Sigmoid colon (tissue), 7 donors: ENCODE measurements at places on chromosomes 7 and 10.

DNA sequence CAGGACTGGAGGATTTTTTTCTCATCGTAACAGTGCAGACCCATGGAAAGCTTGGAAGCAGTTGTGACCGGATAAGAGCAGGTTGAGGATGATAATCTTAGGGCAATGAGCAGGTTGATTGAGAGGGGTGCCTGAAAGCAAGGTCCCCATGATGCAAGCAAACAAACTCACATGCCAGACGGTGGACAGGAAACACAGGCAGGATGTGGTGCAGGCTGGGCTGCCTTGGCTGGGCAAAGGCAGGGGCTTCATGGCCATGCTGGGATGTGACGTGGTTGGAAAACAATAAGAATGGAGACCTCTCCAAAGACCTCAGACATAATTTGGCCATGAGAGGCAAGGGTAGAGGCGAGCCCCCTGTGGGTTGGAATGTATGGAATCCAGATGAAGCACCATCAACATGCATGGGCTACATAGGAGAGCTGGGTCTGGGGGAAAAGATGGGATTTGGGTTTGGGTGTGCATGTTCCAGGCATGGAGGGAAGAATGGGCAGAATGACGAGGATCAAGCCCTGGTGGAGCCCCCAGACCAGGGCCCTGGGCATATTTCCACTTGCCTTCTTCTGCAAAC lies 58.3 kb downstream of the IKZF1 start:
- no peak for DNase-seq

DNA sequence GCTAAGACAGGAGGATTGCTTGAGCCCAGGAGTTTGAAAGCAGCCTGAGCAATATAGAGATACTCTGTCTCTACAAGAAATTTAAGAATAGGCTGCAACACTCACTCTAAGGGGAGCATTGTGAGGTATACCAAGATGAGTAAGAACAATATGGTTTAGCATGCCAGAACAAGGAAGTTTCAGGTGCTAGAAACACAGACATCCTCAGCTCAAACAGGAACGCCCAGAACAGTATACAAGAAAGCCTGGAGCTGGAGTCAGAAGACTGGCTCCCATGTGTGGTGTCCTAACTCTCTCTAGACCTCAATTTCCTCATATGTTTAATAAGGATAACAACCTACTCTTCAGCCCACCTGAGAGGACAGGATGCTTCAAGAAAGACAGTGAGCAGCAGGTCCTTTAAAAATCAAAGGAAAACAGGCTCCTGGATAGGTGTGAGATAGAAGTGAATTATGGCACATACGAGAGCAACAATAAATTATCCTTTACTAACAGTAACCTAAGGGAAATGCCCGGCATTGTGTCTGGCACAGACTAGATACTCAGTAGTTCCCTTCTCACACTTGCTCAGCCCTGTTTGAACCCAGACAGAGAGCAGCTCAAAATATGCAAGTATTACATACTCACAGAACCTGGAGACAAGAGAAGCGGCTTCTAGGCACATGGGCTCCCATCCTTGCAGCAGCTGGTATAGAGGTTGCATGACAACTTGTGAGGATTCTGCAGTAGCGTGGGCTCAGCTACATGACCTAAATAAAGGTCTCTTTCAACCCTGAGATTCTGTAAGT lies 45.4 kb downstream of the KAT6B start:
- DNase-seq = no peak

- DNase-seq = no peak
These were observed 30.1 kb upstream of the RBM20 start for GRCh38 chr10:110613996-110614495.

DNA sequence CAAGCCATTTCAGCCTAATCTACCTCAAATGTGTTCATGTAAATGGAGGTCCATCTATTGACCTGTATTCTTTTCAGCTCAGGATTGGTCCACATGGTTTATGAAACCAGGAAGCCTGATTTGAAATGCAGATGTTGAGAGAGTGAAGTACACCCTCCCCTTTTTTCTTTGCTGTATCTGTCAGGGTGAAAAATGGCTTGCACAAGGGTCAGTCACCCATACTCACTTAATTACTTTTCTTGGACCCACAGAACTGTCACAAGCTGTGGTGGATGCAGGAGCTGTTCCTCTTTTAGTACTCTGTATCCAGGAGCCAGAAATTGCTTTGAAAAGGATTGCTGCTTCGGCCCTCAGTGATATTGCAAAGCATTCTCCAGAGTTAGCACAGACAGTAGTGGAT lies 41.2 kb downstream of the SPAG6 start:
- DNase-seq = no peak

DNA sequence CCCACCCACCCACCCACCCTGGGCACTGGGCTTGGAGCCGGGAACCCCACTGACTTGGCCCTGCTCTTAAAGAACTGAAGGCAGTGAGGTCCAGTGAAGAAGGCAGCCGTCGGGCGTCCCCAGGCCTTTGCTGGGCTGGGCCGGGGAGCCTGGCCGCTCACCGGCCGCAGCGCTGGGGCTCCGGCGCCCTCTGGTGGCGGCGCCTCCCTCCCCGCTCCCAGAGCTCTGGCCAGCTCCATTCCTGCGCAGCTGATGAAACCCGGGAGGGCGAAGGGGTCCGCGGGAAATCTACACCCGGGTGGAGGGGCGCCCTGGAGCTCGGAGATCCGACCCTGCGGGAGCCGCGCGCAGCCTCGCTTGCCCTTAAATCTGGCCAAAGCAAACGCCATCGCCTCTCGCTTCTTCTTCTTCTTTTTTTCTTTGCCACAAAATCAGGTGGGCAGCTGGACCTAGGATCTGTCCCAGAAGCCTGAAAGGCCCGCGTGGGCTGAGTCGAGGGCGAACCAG lies 1.7 kb upstream of the CXCL12 start:
- DNase-seq = peak; percentile 81

- no peak for DNase-seq
These were observed 206.5 kb upstream of the PPP2R2D start for GRCh38 chr10:131694168-131694780.

DNA sequence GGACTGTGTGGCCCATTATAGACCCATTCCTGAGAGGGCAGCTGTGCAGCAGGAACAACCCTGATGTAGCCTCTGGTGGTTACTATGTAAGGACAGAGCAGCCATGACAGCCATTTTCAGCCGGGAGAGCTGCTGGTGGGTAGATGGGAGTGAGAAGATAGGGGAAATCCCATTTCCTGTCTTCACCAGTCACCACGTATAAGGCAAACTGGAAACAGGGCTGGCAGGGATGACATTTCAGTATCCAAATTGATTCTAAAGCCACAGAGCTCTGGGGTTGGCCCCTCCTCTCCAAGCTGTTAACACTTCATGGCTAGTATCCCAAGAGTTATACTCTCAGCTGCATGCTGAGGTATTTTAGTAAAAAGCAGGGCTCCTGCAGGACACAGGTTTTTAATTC lies 15.2 kb upstream of the FZD1 start:
- no peak for DNase-seq

GRCh38 chr7:119988401-119988800 lies 284.6 kb upstream of the KCND2 start:
- no peak for DNase-seq

- DNase-seq = no peak
These were observed 179.4 kb downstream of the CACNA2D1 start for GRCh38 chr7:82263920-82264782.
